CD4-positive, CD25-positive, alpha-beta regulatory T cell (primary cell): ENCODE measurements at places on chromosomes 13 and 19. TPM values are rescaled to one million over a fixed set of nuclear protein-coding genes. Genes with fewer than 3 reads are reported as not detected.

GRCh38 chr13:99459099-99459850, 42.0 kb upstream of the TM9SF2 start:
- H3K4me1 ChIP-seq, result peaks cover 4% of the 10 kb centered on the region
- H3K36me3 ChIP-seq, result no peaks in the 10 kb centered on the region
- DNase-seq, result no peak
- H3K27me3 ChIP-seq, result no peaks in the 10 kb centered on the region
- H3K27ac ChIP-seq, result no peak overlapping the region

- DNase-seq, result no peak
- H3K36me3 ChIP-seq, result no peaks in the 10 kb centered on the region
- H3K27me3 ChIP-seq, result no peaks in the 10 kb centered on the region
- no peak overlapping the region for H3K27ac ChIP-seq
- no peak overlapping the region for H3K4me3 ChIP-seq
Observed at GRCh38 chr19:19758164-19758563, 25.3 kb upstream of the ZNF14 start.

GRCh38 chr13:30346153-30346788, 38.9 kb upstream of the KATNAL1 start:
- H3K36me3 ChIP-seq, result peaks cover 17% of the 10 kb centered on the region
- H3K27me3 ChIP-seq, result no peaks in the 10 kb centered on the region
- H3K4me1 ChIP-seq, result peaks cover 34% of the 10 kb centered on the region
- peak overlapping the region; percentile 66 for H3K4me3 ChIP-seq

The CGB1 gene
- not detected for total RNA-seq

The KASH5 gene
- not detected for total RNA-seq

DNA sequence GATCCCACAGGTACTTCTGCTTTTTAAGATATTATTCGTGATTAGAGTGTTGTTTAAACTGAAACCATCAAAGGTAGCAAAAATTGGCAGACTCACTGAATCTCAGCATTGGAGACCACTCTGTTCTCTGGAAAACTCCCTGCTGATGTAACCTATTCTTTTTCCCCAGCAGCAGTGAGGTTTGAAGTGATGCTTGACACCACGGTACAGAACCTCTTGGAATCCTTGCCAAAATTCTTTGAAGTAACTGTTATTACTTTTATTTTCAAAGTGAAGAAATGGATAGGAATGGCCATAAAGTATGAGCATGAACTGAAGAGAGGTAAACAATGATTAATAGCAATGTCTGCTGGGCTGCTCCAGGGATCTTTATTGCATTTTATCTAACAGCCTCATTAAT, 66.4 kb upstream of the KL start:
- DNase-seq, result no peak
- no peaks in the 10 kb centered on the region for H3K4me1 ChIP-seq
- peaks cover 2% of the 10 kb centered on the region for H3K27me3 ChIP-seq
- no peak overlapping the region for H3K27ac ChIP-seq
- no peaks in the 10 kb centered on the region for H3K36me3 ChIP-seq
- no peak overlapping the region for H3K4me3 ChIP-seq

DNA sequence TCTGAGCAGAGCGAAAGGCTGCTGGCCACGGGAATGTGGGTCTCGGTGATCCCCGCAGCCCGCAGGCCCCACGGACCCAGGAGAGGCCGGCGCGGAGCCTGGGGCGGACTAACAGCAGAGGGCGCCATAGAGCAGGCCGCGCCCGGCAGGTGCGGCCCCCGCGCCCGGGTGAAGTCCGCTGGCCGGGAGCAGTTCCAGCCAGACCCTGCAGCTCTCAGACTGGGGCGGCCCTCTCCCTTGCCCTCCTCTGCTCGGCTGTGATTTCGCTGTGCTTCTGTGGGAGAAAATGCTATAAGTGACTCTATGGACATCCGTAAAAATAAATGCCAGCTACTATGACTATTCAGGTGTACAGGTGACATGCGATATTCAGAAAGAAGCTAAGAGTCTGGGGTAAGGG, 37.7 kb downstream of the GSX1 start:
- no peak overlapping the region for H3K4me3 ChIP-seq
- H3K27me3 ChIP-seq, result peaks cover 25% of the 10 kb centered on the region
- peaks cover 7% of the 10 kb centered on the region for H3K4me1 ChIP-seq
- no peak overlapping the region for H3K27ac ChIP-seq
- peak; percentile 13 for DNase-seq

GRCh38 chr19:18671303-18672043, 12.0 kb upstream of the CRTC1 start:
- H3K4me1 ChIP-seq, result no peaks in the 10 kb centered on the region
- H3K27ac ChIP-seq, result no peak overlapping the region
- no peak overlapping the region for H3K4me3 ChIP-seq

- no peaks in the 10 kb centered on the region for H3K36me3 ChIP-seq
- no peak overlapping the region for H3K27ac ChIP-seq
- no peaks in the 10 kb centered on the region for H3K27me3 ChIP-seq
- H3K4me1 ChIP-seq, result peaks cover 5% of the 10 kb centered on the region
- no peak overlapping the region for H3K4me3 ChIP-seq
Observed at GRCh38 chr19:45187421-45188100, 9.0 kb downstream of the BLOC1S3 start.

DNA sequence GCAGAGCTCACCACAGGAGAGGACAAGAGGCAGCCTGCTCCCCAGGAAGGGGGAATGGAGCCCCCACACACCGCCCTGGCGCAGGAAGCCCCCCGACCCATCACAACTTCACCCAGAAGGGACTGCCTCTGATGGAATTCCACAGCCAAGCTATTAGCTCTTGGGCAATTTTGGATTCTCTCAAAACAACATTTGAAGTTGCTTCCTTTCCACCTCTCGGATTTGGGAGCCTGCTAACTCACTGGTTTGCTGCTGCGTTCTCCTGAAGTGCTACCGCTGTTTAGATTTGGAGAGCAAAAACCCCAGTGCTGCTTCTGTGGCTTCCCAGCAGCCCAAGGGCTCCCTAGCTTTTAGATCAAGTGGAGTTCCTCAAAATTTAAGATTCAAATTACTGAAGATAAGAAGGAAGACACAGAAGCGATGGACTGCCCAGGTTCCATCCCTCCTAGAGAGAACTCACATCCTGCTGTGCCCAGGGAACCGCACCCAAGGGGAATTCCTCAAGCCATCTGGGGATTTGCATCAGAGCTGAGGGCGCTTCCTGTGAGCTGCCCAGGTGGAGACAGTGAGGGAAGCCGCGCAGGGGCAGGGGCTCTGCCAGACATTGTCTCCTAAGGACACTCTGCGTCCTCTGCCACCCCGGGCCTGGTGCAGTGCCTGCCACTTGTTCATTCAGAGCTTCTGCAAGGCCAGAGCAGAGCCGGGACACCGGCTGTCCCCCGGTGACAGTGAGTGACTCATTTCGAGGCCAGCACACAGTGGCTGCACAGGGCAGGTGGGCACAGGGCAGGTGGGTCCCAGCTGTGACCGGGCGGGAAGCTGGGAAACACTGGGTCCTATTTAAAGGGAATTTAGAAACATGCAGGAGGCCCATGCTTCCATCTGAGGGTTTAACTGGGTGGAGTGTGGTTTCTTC, 45.5 kb downstream of the COL4A1 start:
- no peak overlapping the region for H3K4me3 ChIP-seq
- no peaks in the 10 kb centered on the region for H3K27me3 ChIP-seq
- no peaks in the 10 kb centered on the region for H3K4me1 ChIP-seq
- no peaks in the 10 kb centered on the region for H3K36me3 ChIP-seq
- no peak overlapping the region for H3K27ac ChIP-seq

The RNF225 gene
- 0.39 TPM for total RNA-seq

The IGLON5 gene
- not detected for total RNA-seq

GRCh38 chr19:46442808-46443450, 14.2 kb upstream of the PNMA8C start:
- DNase-seq, result no peak
- no peaks in the 10 kb centered on the region for H3K27me3 ChIP-seq
- H3K4me3 ChIP-seq, result no peak overlapping the region
- H3K36me3 ChIP-seq, result no peaks in the 10 kb centered on the region

GRCh38 chr19:29013325-29013724, 199.6 kb downstream of the UQCRFS1 start:
- H3K27me3 ChIP-seq, result no peaks in the 10 kb centered on the region
- no peaks in the 10 kb centered on the region for H3K4me1 ChIP-seq
- no peak overlapping the region for H3K27ac ChIP-seq
- H3K36me3 ChIP-seq, result no peaks in the 10 kb centered on the region
- H3K4me3 ChIP-seq, result no peak overlapping the region

DNA sequence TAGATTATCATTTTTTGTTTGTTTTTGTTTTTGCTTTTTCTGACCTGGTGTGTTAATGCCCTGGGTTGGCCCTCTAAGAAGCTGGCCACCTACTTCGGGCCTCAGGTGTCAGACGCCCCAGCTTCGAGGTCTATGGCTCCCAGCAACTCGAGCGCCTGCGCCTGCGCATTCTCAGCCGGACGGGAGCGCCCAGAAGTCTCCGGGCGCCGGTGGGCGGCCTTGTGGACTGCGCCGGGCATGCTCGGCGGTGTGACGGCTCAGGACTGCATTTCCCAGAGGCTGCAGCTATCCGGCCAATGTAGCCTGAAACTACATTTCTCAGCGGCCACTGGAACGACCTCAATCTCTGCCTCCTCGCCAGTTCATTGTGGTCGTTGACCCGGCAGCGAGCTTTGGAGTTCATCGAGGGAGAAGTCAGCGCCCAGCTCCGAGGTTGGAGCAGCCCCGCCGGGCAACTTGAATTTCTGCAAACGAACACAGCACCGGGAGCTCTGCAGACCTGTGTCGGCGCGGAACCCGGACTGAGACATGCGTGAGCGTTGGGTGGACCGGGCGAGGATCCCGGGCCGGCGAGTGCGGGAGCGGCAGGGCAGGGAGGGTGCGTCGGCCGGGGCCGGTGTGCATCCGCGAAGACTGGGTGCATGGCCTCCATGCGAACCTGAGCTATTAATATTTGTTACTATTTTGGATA, at the start of gene ZNF30:
TSS of gene ZNF30 (plus strand) at position 219 of the 691 bp plus-strand sequence. CDS start 3,045 bp downstream, outside the sequence.
- H3K27me3 ChIP-seq, result no peaks in the 10 kb centered on the region
- no peak within 1 kb of the TSS for H3K27ac ChIP-seq
- H3K36me3 ChIP-seq, result peaks cover 10% of the 10 kb centered on the region
- peak within 1 kb of the TSS; percentile 82 for H3K4me3 ChIP-seq
- H3K4me1 ChIP-seq, result peaks cover 11% of the 10 kb centered on the region

DNA sequence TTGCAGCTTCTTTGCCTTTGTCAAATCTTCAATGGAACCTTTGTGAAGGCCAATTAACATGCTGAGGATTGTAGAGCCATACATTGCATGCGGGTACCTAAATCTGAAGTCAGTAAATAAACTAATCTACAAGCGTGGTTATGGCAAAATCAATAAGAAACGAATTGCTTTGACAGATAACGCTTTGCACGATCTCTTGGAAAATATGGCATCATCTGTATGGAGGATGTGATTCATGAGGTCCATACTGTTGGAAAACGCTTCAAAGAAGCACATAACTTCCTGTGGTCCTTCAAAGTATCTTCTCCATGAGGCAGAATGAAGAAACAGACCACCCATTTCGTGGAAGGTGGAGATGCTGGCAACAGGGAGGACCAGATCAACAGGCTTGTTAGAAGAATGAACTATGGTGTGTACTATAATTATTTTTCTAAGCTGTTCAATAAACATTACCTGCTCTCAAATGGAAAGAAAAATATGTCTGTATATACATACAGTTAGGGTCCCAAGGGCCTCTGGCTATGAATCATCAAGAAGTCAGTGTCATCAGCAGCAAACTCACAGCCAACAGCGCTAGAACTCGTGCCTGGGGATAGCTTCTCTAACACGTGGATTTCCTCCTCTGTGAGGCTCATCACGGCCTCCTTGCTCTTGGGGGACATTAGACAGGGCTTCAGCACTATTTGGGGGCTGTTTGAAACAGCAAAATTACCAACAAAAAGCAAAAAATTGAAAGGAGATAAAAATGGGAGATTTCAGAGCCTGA, 2.9 kb upstream of the CD70 start:
- no peaks in the 10 kb centered on the region for H3K36me3 ChIP-seq

DNA sequence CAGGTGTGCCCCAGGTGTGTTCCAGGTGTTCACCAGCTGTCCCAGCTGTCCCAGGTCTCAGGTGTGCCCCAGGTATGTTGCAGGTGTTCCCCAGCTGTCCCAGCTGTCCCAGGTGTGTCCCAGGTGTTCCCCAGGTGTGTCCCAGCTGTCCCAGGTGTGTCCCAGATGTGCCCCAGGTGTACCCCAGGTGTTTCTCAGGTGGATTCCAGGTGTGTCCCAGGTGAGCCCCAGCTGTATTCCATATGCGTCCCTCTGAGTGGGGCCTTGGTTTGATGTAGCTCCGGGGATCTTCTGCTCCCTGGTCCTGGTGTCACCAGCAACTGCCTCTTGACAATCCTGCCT, 719 bp upstream of the GRK1 start:
- H3K4me3 ChIP-seq, result no peak overlapping the region
- no peak for DNase-seq
- H3K27ac ChIP-seq, result no peak overlapping the region
- no peaks in the 10 kb centered on the region for H3K36me3 ChIP-seq

The SHISA7 gene
- total RNA-seq, result not detected

The ZNF345 gene
- 9.1 TPM for total RNA-seq

GRCh38 chr19:57231686-57232085, 863 bp downstream of the AURKC start:
- DNase-seq, result no peak
- no peaks in the 10 kb centered on the region for H3K4me1 ChIP-seq

The SIGLEC8 gene
- not detected for total RNA-seq

The FGF22 gene
- total RNA-seq, result 0.81 TPM

The CIRBP gene
- 497 TPM for total RNA-seq

DNA sequence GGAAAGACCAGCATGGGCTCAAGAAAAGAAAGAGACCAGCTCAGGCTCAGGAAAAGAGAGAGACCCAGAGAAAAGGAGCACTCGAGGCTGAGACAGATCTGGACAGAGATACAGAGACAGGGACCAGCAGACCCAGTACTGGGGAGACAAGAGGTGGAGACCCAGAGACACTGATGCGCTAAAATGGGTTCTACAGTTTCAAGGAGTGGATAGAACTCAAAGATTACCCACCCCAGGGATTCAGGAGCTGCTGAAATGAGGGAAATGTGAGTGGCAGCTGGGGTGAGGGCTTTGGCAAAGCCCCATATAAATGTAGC, 609 bp upstream of the ZSCAN18 start:
- no peaks in the 10 kb centered on the region for H3K27me3 ChIP-seq
- no peak for DNase-seq
- peak overlapping the region; percentile 99 for H3K27ac ChIP-seq
- peaks cover 4% of the 10 kb centered on the region for H3K36me3 ChIP-seq
- H3K4me3 ChIP-seq, result peak overlapping the region; percentile 77
- H3K4me1 ChIP-seq, result peaks cover 12% of the 10 kb centered on the region

The NEK5 gene
- total RNA-seq, result not detected

DNA sequence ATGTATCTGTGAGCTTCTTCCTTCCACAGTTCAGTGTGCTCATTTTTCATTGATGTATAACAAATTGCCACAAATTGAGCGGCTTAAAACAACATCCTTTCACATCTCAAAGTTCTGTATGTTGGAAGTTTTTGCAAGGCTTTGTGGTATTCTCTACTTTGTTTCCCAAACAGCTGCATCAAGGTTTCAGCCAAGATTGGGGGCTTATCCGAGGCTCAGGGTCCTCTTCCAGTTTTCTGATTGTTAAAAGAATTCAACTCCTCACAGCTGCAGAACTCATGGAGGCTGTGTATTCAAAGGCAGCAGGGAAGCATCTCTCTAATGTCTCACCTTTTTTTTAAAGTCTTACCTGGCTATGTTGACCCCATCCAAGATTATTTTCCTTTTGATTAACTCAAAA, 1369.8 kb downstream of the PCDH9 start:
- H3K36me3 ChIP-seq, result no peaks in the 10 kb centered on the region
- DNase-seq, result no peak
- H3K27ac ChIP-seq, result no peak overlapping the region
- no peaks in the 10 kb centered on the region for H3K4me1 ChIP-seq
- H3K27me3 ChIP-seq, result no peaks in the 10 kb centered on the region

The PCP2 gene
- total RNA-seq, result 2.4 TPM
